H7 (cell line): ENCODE measurements at places on chromosomes 11 and 22. TPM values are rescaled to one million over a fixed set of nuclear protein-coding genes. Genes with fewer than 3 reads are reported as not detected.
A peak's percentile ranks its signal among the peaks of the same experiment; 100 is the strongest.

DNA sequence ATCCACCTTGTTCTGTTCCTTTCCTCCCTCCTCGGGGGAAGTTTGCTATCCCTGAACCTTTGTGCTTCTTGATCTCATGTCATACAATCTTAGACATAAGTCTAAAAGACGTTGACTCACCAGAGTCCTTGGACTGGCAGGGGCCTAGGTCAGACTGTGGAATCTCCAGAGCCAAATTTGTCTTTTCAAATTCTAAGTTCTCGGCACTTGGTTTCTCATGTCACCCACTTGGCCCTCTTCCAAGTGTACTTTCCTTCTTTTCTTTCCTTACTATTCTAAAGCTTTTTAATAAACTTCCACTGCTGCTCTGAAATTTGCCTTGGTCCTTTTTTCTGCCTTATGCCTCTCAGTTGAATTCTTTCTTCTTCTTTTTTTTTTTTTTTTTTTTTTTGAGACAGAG lies 30.1 kb upstream of the SMPD1 start:
- DNase-seq, result no peak

DNA sequence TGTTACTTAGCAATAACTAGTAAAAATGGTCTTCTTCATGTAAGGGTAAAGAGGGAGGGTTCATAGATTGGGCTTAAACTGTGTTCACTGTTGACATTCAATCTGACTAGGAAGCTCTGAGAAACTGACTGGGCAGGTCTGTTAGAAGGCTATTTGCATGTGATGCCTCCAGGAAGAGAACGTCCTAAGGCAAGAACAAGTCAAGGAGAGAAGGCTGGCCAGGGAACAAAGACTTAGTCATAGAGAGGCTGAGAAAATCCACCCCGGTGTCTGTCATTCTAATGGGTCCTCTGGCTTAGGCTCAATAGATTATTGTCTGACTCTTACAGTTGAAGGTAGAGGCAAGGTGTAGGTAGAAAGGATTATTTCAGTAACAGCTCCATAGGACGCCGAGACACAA lies 50.3 kb upstream of the CD44 start:
- no peak for DNase-seq

GRCh38 chr11:16795146-16795545 lies 56.7 kb downstream of the C11orf58 start:
- DNase-seq, result no peak

- no peak for DNase-seq
These were observed 22.0 kb downstream of the PACSIN2 start for GRCh38 chr22:42992886-42993479.

- no peak for DNase-seq
These were observed 6.9 kb downstream of the RBFOX2 start for GRCh38 chr22:36021606-36022153.

- no peak for DNase-seq
These were observed 1079.0 kb upstream of the TENM4 start for GRCh38 chr11:80519596-80520506.

DNA sequence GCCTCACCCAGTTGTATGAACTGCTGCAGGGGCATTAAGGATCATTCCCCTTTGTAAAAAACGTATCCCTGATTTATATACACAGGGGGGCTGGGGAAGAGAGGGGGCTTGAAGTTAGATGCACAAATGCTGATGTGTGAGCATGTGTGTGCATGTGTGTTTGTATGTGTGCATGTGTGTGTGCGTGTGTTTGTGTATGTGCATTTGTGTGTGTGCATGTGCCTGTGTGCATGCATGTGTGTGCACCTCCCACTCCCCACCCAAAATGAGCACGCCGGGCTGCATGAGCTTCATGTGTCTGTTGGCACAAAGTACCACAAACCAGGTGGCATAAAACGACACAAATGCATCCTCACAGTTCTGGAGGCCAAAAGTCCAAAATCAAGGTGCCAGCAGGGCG lies 1315.2 kb downstream of the TBC1D22A start:
- no peak for DNase-seq

DNA sequence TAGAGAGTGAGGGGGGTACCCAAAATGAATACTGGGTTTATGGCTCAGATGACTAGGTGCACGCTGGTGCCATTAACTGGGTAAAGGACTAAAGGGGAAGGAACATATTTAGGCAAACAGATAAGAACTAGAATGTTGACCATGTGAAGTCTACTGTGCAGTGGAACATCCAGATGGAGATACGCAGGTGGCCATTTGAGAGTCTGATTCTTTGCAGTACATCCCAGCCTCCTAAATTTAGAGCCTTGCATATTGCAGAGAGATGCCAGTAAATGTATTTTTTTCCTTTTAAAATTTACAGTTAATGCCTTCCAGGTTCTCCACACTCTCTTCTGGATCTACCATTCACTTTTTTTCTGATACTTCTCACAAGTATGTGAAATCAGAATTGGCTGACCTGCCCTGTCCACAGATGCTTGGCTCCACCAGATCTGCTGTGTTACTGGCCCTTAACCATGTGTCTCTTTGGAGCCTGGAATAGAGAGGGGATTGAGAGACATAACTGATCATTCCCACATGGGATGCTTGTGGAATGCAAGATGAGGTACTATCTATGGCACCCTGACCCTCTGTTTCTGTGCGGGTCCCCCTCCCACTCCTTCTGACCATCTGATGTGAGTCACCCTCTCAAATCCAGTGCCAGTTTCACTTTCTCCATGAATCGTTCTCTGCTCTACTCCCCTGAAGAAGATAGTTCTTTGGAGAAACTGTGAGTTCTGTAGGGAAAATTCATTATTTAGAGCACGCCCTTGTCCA lies 77.0 kb upstream of the NCAM1 start:
- no peak for DNase-seq

DNA sequence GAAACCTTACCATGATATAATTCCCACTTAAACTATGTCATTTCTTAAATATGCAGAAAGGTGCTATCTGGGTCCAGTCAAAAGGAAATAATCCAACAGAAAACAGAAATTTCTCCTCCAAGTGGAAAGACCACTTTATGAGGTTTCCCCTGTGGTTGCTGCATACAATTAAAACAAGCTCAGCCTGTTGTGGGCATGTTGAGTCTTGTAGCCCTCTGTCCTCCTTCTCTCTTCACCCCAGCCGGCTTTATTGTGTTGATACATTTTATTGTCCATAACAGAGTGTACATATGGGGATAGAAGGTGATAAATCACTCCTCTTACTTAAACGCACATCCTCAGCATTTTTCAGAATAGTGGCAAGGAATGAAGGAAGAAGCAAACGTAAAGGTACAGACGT lies 126.0 kb upstream of the MTNR1B start:
- no peak for DNase-seq

DNA sequence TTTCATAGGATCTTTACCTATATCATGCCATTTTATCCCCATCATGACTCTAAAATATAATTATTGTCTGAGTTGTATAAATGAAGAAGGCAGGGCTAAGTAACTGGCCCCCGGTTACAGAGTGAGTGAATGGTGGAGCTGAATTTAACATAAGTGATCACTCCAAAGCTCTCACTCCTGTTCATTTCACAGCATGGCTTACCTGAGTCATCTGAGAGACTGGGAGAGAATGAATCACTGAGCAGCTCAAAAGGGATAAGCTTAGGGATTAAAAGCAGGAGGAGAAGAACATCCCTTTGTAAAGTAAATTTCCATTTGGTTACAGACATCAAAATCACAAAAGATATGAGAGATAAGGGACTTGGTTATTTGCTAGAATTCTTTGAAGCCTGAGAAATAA lies 294.0 kb upstream of the CTSC start:
- DNase-seq, result peak; percentile 5

DNA sequence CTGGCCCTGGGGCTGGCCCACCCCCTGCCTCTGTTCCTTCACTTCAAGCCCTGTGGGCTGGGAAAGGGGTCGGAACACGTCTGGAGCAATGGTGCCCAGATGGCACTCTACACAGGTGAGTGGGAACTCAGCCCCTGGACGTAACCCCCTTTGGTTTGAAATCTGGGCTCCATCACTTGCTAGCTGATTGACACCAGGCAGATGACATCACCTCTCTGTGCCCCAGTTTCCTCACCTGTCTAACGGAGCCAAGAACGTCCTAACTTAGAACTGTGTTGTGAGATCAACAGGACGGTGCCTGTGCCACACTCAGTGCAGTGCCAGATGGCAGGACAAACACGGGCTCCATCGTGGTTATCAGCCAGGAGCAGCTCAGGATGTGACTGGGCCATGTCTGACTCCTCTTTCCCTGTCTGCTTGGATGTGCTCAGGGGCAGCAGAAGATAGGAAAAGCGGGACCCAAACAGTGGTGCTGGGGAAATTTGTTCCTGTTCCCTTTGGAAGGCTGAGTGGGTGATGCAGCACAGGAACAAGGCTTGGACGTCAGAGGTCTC lies 24.4 kb downstream of the NPTXR start:
- no peak for DNase-seq

DNA sequence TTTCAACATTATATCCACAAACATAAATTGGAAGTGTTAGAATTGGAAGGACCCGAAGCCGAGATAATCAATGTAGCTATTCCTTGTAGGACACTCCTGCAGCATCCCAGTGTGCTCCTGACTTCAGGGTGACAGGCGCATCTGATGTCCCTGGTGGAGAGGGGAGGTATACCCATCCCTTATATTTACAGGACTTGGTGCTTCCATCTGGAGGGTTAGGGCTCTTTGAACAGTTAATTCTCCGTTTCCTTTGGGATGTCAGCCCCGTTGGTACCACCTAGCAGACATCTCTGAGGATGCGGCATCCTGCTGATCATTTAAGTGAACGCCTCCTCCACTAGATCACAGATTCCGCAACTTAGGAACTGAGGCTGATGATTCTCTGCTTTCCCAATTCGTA lies 451.3 kb downstream of the OPCML start:
- DNase-seq, result peak; percentile 62

DNA sequence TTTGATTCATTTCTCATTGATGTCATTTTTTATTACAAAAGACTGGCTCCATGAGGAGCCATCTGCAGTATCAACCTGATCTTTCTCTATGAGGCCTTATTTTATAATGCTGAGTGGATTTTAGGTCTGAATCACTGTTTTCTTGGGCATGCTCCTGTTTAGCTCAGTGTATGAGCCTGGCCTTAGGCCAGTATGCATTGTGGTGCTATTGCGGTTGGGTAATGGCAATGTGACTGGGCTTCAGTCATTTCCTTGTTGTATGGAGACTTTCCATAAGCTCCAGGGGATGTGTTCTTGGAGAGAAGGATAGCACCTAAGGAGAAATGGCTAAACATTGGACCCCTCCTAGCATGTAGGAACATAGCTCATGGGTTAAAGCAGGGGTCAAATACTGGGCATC lies 293.2 kb downstream of the NELL1 start:
- no peak for DNase-seq

- DNase-seq, result peak; percentile 83
These were observed 50.4 kb downstream of the ANO1 start for GRCh38 chr11:70128435-70128906.

DNA sequence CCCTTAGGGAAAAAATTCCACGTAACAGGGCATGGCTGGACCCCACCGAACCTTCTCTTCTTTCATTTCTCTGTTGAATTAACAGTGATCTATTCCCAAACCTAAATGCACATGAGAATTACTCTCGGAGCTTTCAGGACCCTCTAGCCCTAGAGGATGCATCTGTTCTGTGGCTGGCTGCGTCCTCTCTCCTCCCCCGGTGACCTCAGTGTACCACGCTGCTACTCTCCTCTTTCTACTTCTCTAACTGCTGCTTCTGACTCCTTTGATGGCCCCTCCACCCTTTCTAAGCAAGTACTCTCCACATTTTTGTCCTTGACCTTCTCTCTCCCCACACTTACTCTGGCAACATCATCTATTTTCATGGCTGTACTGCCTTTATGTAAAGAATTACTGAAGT lies 12.1 kb upstream of the APOA1 start:
- no peak for DNase-seq

GRCh38 chr11:2272946-2273280 lies 2.5 kb upstream of the ASCL2 start:
- DNase-seq, result no peak

LYVE1 gene
- 0.11 and 0.55 TPM in 2 replicates for total RNA-seq

CCDC15 gene
- 1.2 and 3.0 TPM in 2 replicates for total RNA-seq

TPBGL gene
- total RNA-seq, result not detected in 2 replicates

TRIM49B gene
- not detected in 2 replicates for total RNA-seq

PAMR1 gene
- total RNA-seq, result 3.2 and 3.9 TPM in 2 replicates

OR4D5 gene
- total RNA-seq, result not detected in 2 replicates
